ENCODE measurements at places on chromosomes 1 and 21.

DNA sequence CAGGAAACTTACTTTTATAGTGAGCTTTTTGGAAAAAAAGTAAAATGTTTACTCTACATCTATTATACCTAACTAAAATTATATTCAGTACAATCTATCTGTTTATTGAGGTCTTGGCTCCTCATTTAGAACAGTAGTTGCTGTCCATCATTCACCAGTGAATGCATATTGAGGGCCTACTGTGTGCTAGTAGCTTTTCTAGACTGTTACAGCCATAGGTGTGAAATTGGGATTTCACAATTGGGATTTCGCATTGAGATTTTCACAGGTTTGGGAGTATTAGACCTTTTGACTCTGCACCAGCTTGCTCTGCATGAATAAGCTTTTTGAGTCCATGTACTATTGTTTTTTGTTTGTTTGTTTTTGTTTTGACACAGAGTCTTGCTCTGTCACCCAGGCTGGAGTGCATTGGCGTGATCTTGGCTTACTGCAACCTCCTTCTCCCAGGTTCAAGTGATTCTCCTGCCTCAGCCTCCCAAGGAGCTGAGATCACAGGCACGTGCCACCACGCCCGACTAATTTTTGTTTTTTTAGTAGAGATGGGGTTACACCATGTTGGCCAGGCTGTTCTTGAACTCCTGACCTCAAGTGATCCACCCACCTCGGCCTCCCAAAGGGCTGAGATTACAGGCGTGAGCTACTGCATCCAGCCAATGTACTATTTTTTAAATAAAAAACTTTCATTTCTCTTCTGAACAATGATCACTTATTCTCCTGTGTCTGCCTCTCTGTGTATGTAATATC, 47.2 kb upstream of the ERRFI1 start:
- DNase-seq: no peak

GRCh38 chr1:89953131-89953626, 41.7 kb upstream of the ZNF326 start:
- DNase-seq: no peak

GRCh38 chr1:76395059-76395458, 320.5 kb downstream of the ST6GALNAC3 start:
- DNase-seq: no peak

DNA sequence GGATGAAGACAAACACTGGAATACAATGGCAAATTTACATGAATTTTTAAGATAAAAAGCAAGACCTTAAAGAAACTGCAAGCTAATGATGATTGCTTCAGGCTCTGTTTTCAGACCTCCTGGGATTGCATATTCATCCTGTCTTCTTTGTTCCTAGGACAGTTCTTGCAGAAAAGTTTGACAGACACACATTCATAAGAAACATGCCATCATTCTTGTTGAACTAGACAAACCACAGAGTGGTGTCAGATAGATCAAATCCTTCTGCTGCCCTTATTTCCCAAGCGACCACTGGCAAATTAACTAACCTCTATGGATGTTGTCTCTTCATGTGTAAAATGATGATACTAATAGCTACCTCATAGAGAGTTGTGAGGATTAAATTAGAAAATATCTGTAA, 181.3 kb downstream of the KCTD3 start:
- no peak for DNase-seq

DNA sequence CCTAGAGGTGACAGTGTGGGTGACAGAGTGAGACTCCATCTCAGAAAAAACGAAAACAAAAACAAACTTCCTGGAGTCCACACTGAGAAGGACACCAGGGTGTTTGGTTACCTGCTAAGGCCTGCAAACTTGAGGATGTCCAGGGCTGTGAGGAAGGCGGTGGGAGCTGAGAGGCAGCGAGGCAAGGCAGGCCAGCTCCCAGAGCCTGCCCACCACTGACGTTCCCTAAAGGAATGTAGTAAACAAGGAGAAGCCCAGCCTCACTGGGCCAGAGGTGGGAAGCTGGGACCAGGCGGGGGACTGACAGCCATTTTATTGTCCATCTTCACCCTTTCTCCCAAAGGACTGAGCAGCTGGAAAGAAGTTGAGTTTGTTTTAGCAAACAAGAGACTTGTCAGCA, 24.1 kb downstream of the SHISA4 start:
- DNase-seq: no peak
